IMR-90 (cell line): ENCODE measurements at places on chromosomes 3 and 15. TPM values are rescaled to one million over a fixed set of nuclear protein-coding genes. Genes with fewer than 3 reads are reported as not detected.

DNA sequence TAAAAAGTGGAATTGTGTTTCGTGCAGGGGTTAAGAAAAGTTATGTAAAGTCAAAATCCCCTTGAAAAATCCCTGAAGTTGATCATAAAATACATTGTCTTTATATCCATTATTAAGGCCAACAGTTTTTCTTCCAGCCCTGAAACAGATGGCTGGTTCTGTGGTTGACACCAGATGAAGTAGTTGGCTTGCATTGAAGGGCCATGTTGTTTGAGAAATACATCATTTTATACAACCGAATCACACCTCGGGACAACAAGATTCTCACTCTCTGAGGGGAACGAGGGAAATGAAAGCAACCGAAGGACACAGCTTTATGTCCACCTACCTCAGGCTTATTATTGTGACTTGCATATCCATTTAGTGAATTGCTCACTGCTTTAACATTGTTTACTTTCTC, 126.0 kb upstream of the MITF start:
- DNase-seq, result no peak

DNA sequence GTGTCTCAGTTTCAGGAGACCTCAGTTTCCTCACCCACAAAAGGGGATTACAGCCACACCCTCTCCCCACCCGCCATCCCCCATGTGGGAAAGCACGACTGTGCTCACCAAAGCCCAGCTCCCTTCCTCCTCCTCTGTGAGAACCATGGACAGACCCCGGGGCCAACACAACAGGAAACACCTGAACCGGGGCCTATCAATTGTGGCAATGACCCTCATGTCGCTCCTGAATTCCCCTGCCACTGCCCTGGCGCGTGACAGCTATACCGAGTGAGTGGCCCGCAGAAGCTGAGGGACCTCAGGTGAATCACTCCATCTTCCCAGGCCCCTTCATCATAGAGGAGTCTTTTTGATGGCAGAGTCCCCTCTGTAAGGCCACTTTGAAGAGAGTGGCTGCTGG, 28.6 kb downstream of the PLEKHO2 start:
- no peak for DNase-seq

Gene NMNAT3
- 0.12 and 0.47 TPM in 2 replicates for polyA plus RNA-seq

DNA sequence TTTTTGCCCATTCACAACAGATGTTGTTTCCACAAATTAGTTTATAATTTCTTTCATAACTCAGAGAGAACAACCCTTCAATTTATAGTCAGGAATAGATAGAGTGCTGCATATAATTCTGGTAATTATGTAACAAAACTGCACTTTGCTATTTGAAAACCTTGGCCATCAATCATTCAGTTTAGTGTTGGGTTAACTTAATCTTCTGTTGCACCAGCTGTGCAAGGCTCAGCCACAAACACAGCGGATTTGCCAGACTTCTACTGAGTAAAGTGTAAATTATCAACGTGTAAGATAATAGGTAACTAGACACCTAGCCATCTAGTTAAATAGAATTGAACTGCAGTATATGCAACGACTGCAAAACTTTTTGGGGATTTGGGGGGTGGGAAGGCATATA, 1064.3 kb upstream of the EPHA6 start:
- DNase-seq, result no peak

Gene PPP1R14D
- not detected in 2 replicates for polyA plus RNA-seq

Gene CATSPER2
- 0.41 and 0.85 TPM in 2 replicates for polyA plus RNA-seq

GRCh38 chr3:38349684-38350359, 3.2 kb downstream of the XYLB start:
- DNase-seq, result peak; percentile 37

Gene CD200
- polyA plus RNA-seq, result 1.6 and 1.7 TPM in 2 replicates

GRCh38 chr3:113228498-113229286, 17.3 kb downstream of the BOC start:
- no peak for DNase-seq

DNA sequence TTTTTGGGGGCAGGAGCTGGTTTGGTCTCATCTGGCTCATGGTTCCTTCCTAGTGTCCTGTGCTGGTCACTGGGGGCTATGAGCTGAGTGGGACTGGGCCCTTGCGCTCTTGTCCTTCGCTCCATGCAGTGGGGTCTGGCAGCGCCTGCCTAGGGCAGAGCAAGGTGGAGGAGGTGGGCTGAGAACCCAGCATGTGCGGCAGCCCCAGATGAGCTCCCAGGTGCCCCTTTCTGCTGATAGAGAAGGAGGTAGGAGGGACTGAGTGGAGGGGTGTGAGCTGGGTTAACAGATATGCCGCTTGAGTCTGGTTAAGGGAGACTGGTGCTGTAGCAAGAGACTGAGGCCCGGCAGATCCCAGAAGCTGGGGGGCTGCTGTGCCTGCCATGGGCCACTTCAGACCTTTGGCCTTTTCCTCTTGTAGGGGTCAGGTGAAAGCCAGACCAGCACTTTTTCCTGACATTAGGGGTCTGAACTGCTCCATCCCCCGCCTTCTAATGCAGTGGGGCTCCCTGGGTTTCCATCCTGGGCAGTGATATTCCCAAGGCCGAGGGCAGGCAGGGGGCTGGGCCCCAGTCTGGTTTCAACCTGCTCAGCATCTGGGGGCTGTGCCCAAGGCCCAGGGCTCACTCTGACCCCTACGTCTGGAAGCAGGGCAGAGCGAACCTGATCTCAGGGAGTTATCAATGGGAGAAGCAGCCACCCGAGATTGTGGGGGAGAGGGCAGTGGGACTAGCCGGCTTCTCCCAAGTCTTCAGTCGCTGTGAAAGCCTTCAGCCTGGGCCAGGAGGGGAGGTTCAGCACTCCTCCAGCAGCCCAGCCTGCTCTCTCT, 62.9 kb upstream of the PRR23C start:
- no peak for DNase-seq

DNA sequence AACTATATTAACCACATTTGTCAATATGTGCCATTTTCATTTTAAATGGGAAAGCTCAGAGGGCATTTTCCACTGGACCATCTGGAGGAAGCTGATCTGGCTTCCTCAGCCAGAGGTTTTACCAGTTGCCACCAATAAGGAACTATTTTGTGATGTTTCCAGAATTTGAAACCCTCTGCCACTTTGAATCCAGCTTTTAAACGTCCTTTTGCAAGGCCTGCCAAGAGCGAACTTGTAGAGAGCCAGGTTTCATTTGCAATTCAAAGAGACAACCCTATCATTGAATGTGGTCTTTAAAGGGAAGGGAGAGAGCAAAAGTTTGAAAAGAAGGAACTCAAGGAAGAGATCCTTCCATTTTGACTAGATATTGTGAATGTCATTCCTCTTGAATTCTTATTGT, 123.3 kb upstream of the CHL1 start:
- no peak for DNase-seq
